ENCODE measurements at places on chromosomes 7 and 10.

GRCh38 chr7:130476297-130477150 is 15.4 kb upstream of the MEST start:
- no peak for DNase-seq

DNA sequence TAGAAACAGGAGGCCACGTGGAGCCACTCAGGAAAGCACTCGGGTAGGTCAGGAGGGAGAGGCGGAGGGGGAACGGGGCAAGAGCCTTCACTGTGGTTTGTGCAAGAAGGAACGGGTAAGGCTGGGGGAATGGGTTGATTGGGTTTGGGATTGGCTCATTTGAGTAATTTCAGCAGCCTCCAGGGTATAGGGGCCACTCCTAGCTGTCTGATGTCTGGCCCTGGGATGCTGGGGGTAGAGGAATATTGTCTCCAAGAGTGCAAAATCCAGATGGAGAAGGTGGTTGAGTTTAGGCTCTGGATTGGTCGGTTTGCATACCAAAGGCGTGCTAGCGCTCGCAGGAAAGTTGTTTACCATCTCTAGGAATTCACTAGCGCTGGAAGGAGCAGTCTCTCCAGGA is 47.2 kb downstream of the MYL10 start:
- no peak for DNase-seq

- DNase-seq, result no peak
Observed at GRCh38 chr7:155184923-155185322, 112.8 kb upstream of the INSIG1 start.

GRCh38 chr7:8871716-8872115 is 438.3 kb downstream of the NXPH1 start:
- DNase-seq, result no peak

GRCh38 chr7:102079140-102080018 is 207.3 kb upstream of the SH2B2 start:
- no peak for DNase-seq

DNA sequence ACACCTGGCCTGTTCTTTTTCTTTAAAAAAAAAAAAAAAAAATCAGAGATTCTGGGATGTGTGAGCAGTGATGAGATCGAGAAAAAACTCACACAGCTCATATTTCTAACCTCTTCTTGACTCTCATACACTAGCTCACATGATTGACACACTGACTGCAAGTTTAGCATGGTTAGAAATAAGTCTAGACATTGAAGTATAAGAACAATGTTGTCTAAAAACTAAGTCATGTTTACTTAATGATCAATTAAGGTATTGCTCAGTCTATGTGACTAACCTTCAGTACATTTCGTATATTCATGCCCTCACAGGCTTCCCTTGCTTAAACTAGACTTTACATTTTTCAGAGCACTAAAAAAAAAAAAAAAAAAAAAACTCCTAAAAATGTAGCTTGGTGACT is 775.1 kb downstream of the GATA3 start:
- DNase-seq, result no peak

- no peak for DNase-seq
Observed at GRCh38 chr7:11612737-11613136, 219.3 kb downstream of the THSD7A start.

DNA sequence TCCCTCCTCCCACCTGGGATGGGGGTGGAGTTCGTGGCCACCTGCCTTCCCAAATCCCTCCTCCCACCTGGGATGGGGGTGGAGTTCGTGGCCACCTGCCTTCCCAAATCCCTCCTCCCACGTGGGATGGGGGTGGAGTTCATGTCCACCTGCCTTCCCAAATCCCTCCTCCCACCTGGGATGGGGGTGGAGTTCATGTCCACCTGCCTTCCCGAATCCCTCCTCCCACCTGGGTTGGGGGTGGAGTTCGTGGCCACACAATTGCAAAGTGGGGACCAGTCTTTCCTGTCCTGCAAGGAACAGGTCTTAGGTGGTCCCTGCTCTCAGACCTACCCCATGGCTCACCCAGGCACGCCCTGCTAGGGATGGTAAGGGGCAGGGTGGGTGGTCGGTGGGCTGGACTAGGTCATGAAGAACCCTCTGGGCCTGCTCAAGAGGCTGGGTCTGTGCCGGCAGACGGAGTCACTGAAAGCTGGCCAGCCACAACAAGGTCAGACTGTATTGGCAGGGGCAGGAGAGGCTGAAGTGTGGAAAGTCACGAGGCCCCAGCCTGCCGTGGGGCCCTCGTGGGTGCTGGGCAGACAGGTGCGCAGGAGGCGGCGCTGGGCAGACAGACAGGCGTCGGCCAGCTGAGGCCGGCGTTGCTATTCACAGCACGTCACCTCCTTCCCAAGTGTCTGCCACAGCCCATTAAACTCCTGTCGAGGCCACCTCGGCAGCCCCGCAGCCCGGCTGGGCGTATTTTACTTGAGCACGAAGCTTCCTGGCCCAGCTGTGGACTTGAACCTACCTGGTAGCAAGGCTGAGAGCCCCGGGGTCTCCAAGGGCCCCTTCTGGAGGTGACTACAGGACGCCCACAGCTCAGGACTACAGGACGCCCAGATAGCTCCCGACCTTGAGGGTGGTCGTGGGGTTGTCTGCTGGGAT is 4.1 kb downstream of the KNDC1 start:
- no peak for DNase-seq

- DNase-seq, result no peak
Observed at GRCh38 chr10:116096526-116096925, 176.5 kb downstream of the GFRA1 start.

GRCh38 chr10:33157103-33157502 is 177.4 kb downstream of the NRP1 start:
- DNase-seq, result no peak

DNA sequence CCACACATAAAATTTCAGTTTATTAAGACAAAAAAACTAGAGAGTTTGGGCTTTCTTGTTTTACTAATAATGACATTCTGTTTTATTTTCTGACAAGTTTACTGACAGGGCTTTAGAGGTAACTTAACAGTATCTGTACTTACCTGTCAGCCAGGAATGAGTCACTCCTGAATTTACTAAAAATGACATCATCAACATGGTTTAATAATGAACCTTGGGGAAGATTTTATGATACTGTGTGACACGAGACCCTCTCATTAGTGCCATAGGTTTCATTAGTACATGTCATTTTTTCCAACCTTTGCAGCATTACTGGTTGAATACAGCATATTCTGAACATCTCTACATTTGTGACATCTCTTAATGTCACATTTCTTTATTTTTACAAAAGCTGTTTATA is 131.1 kb downstream of the KCND2 start:
- no peak for DNase-seq

GRCh38 chr10:48184224-48184623 is 90.3 kb downstream of the FRMPD2 start:
- no peak for DNase-seq

DNA sequence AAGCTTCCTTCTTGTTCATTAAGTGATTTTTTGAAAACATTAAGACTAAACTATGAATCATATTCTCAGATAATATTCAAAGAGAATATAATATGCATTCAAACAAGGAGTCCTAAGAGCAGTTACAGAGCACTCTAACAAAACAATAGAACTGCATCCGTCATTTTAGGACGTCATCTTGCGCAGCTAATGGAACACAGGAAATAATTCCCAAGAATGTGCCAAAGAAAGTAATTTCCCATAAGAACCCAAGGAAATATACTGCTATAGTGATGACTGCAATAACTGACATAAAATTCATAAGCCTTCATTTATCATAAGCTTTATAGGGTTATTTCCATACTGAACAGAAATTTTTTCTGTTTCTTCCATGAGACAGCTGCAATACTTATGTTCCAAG is 28.3 kb upstream of the CASD1 start:
- no peak for DNase-seq

GRCh38 chr7:93758631-93759030 is 131.9 kb downstream of the TFPI2 start:
- no peak for DNase-seq

DNA sequence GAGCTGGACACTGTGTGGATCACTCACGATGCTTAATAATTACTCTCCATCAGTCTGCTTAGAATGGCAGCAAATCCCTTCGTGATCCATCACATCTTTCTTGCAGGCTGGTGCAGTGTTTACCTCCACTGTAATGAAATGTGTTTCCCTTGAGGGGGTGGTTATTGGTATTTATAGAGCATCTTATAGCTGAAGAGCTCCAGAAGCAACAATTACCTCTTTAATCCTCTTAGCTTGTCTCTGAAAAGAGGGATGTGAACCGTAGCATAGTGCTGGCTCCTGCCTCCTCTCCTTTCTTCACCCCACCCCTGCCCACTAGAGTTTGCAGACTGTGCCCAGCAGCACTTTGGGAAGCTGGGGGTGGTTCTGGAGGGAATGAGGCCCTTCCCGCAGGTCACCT is 132.6 kb downstream of the CAMK1D start:
- no peak for DNase-seq

DNA sequence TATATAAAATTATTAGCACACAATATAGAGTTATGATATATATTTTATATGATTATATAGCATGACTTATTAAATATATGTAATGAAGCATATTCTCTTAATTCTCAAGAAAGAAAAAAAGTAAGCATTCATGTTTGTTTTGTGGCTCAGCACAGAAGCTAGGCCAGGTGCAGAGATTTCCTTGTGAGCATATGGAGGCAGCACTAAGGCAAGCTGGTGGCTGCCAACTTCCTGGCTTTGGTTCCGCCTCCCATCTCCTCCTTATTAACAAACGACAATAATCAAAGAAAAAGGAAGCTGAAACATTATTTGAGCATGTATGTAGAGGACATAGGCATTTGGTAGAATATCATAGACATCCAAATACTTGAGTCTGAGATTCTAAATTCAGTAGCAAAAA is 130.3 kb downstream of the ST7 start:
- no peak for DNase-seq

DNA sequence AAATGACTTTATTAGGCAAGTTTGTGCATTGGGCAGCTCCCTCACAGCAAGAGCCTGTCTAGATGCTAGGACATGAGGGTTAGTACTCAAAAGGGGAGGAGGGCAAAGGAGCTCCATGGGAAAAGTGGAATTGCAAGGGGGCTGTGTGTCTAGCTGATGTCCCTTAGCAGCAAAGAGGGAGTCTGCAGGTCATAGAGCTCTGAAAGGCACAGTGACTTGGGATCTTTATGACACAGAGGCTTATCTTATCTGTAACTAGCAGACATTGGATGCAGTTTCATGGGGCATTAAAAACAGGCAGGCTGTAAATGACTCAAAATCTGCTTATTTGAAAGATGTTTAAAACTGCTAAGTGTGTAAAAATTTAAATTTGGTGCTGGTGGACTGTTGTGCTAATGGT is 556.2 kb upstream of the FZD8 start:
- no peak for DNase-seq

DNA sequence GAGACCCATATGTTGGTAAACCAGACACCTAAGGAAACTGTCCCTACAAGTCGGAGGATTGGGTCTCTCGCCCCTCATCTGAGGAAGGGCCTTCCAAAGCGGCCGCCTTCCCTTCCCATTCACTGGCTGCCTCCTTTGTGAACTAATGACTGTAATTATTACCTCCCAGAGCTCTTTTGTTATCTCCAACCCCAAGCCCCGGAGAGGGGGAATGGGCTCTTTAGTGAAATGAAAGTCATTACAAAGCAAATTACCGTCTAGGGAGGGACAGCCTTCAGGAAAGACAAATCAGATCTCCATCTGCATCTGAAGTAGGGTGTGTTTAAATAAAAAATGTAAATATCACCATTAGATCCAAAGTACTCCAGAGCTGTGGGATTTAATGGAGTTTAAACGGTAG is 2.6 kb upstream of the GAD2 start:
- no peak for DNase-seq

GRCh38 chr10:43120929-43121314 is 17.3 kb upstream of the CSGALNACT2 start:
- no peak for DNase-seq

DNA sequence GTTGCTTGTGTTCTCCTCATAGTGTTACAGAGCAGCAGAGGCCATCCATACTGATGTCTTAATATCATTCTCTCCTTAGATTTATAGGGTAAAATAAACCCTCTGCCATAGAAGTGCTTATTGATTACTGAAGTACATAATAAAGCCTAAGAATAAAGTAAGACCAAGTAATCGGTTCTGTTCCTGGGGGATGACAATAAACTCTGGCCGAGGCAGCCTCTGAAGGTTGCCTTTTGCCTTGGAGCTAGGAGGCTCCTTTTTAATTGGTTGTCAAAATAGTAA is 711.6 kb upstream of the GALNT17 start:
- no peak for DNase-seq

- DNase-seq, result no peak
Observed at GRCh38 chr10:11677480-11677879, 64.7 kb upstream of the ECHDC3 start.

- no peak for DNase-seq
Observed at GRCh38 chr10:89556600-89556999, 21.2 kb upstream of the SLC16A12 start.

DNA sequence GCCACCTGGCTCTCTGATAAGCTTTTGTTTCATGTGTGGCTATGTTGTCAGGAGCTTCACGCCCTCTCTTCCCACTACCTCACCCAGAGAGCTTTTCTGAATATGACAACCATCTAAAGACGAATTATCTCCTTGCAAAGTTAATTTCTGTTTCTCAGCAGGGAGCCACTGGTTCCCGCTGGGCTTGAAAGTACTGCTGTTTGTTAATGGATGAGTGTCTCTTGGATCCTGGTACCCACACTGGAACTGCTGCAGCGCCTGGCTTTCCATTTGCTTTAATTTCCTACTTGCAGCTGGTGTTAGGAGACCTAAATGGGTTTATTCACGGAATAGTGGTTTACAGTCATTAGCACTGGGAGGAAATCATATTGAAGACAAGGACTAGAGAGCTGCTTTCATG is 267.9 kb upstream of the LRGUK start:
- DNase-seq, result no peak

GRCh38 chr7:99002148-99002826 is 124.0 kb downstream of the TRRAP start:
- DNase-seq, result no peak

DNA sequence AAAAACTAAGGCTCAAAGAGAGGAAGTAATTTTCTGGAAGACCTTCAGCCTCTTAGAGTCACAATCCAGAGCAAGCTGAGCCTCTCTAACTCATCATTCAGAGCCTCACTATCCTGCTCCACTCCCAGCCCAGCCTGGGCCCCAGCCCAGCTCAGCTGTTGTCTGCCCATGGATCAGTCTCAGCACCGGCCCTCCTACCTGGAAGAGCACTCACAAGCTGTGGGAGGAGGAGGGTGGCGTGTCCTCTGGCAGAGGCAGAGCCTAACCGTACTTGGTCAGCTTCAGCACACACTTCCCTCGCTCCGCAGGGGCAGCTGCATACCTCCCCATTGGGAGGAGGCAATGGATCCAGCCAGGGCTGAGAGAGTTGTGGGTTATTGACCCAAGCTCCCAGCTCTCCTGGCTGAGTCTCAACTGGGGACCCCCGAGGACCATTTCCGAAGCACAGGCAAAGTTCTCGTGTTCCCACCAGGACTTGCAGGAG is 66.7 kb upstream of the GPR26 start:
- DNase-seq, result no peak

DNA sequence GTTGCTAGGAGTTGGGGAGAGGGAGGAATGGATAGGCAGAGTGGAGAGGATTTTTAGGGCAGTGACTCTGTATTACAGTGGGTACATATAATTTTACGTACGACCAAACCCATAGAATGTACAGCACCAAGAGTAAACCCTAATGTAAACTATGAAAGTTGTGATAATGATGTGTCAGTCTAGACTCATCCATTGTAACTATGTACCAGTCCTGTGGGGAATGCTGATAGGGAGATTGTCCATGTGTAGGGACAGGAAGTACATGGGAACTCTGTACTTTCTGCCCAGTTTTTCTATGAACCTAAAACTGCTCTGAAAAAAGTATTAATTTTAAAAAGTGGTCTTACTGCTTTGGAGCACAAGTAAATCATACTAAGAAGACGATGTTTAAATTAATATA is 441.8 kb downstream of the AUTS2 start:
- no peak for DNase-seq

- no peak for DNase-seq
Observed at GRCh38 chr7:285731-286130, 4.2 kb upstream of the FOXL3 start.

All from memory B cell (primary cell).